ENCODE measurements at places on chromosomes 7 and 10.

DNA sequence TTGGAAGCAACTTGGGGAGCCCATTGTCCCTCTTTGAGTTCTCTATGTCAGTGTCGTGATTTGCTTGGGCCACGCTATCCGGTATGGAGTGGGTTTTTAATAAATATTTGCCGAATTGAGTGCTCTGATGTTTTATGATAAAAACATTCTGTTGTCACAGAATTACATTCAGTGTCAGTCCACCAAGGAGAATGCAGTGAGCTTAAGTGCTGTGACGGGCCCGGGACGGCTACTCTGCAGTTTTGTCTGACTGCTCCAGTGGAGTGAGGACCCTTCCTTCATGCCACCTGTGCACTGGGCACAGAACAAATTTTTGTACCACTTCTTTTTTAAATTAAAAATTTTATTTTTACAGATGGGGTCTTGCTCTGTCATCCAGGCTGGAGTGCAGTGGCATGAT is 76.0 kb downstream of the CARD11 start:
- DNase-seq: no peak

- no peak for DNase-seq
Observed at GRCh38 chr10:88544140-88544870, 38.8 kb downstream of the RNLS start.

DNA sequence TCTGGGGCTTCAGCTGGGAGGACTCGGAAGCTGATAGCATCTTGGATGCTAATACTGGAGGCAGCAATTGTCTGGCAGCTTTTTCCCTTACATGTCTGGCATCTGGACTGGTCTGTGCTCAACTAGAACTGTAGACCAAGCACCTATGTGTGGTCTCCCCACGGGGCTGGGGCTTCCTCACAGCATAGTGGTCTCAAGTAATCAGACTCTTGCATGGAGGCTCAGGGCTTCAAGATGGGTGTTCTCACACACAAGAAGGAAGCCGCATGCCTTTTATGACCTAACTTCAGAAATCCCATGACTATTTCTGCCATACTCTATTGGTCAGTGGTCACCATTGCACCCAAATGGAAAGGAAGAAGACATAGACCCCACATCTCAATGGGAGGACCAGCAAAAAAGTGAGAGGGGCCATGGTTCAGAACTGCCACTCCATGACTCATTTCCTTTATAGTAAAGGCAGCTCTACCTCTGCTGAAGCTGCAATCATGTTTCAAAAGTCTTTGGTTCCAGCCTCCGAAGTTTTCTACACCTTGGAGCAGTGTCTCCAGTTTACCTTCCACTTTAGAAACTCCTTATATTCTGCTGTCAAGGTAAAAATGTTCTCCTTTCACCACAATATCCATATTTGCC is 14.7 kb downstream of the AOC1 start:
- no peak for DNase-seq

GRCh38 chr10:51419196-51420093 is 279.9 kb downstream of the CSTF2T start:
- DNase-seq: no peak

DNA sequence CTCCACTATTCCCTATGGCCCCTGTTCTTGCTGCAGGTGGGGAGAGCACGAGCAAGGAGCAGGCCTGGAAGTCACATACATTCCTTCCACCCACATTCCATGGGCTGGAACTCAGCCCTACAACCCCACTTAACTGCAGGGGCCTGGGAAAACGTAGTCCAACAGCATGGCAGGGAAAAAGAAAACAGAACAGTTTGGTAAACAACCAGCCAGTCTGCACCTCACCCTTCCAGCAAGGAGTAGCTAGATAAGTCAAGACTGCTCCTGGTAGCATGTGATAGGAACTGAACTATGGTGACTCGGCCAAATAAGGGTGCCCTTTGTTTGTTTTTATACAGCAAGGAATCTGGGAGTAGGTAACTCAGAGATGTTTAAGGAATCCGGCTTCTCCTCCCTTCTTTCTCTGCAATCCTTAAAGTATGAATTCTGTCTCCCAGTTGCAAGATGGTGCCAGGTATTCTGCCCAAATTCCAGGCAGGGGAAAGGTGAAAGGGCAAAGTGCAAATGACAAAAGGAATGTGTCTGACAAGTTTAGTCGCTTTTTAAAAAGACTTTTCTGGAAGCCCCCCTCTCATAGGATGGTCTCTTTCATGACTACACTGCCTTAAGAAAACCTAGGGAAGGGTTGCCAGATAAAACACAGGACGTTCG is 311.7 kb upstream of the NEBL start:
- DNase-seq: no peak

- no peak for DNase-seq
Observed at GRCh38 chr10:102701796-102702195, 12.4 kb downstream of the ARL3 start.

DNA sequence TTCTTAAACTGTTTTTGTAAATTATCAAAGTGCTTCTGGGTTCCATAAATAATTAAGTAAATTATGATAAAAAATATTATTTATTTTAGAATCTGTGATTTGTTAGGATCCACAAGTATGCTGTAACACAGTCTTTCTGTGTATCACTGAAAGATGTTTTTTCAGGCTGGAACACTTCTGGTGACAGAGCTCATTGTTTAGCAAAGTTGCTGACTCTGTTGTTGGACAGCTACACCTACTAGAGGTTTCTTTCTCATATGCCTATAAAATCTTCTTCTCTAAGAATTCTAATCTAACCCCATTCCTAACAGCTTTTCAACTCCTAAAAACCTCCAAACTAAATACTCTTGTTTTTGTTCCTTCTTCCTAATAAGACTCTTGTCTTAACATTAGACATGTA is 176.8 kb downstream of the THSD7A start:
- DNase-seq: no peak

GRCh38 chr10:77539147-77539935 is 98.3 kb downstream of the KCNMA1 start:
- no peak for DNase-seq

GRCh38 chr7:36742911-36743775 is 18.8 kb upstream of the AOAH start:
- DNase-seq: no peak

GRCh38 chr7:2838873-2839578 is 5.1 kb downstream of the GNA12 start:
- DNase-seq: no peak

DNA sequence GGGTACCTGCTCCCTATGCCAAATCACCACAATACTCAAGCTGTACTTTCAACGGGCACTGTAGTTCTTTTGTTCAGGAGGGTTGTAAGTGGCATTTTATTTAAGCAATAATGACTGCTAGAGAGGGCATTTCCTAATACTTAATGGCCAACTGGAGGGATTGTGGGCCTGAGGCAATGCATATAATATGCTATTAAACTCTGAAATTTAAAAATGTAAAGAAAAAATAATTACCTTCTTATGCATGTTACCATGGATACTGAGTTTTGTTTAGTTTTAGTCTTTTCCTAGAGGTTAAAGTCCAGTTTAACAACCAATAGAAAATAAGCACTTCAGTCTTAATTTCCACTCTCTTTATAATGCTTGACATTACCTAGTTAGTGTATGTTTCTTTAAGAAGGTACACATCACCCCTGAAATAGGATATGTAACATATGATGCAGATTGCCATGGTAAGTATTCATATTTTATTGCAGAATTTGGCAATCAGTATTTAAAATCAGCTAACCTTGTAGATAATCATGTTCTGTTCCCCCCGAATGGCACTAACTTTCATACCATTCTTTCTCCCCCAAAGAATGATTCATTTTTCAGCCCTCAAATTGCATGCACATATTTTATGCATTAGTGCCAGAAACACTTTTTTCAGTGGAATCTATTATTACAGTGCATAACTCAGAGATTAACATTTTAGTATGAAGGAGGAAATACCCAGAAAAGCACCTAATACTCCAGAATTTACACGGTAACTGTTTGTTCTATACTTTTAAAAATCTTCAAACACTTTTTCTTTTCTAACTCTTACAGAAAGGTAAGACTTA is 90.3 kb upstream of the ZNF438 start:
- DNase-seq: no peak
